ENCODE measurements at places on chromosomes 2 and 18.
A peak's percentile ranks its signal among the peaks of the same experiment; 100 is the strongest.

DNA sequence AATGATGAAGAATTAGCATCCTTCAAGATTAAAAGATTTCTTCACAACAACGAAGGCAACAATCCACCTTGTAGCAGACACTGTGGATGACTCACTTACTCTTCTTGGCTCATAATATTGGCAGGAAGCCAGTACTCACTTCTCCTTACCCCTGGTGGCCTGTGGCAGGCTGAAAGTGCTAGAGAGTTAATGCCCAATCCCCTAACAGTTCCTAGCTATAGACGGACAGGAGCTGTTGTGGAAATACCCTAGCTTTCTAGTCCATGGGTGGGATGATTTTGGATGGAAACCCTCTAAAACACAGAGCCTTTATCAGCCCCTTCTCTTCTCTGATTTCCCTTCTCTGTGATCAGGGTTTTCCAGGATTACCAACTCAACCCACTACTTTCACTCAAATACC is 128.6 kb upstream of the NYAP2 start:
- peak; percentile 49 for DNase-seq

- DNase-seq, result no peak
These were observed 32.5 kb downstream of the CPO start for GRCh38 chr2:206971805-206972204.

- DNase-seq, result no peak
These were observed 531.8 kb downstream of the ZEB2 start for GRCh38 chr2:143988082-143988481.

- no peak for DNase-seq
These were observed 111.9 kb upstream of the LYPD6 start for GRCh38 chr2:149218497-149218896.

DNA sequence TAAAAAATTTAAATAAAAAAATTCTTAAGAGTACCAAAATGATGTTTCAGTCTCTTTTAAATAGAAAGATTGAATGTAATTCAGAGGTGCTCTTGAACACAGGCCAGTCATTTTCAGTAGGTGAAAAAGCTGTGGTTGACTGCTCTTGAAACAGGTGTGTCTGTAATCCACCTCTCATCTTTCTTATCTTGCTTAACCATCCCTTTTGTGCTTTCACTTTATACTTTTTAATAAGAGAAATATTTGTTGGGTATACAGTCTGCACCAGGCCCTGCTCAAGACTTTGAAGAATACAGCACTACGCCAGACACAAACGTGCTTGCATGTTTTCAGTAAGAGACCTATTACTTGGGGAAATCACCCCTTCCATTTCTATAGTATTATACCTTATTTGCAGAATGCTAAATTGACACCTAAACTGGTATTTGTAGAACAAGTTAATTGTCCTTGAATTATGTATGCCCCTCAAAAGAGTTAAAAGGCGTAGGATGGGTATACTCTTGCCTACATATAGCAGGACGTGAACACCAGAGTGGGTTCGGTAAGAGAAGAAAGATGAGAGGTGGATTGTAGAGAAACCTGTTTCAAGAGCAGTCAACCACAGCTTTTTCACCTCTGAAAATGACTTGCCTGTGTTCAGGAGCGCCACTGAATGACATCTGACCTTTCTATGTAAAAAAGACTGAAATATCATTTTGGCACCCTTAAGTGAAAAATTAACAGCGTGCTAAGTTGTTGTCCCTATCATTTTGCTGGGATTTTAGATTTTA is 4.0 kb upstream of the RTN4 start:
- peak; percentile 53 for DNase-seq

DNA sequence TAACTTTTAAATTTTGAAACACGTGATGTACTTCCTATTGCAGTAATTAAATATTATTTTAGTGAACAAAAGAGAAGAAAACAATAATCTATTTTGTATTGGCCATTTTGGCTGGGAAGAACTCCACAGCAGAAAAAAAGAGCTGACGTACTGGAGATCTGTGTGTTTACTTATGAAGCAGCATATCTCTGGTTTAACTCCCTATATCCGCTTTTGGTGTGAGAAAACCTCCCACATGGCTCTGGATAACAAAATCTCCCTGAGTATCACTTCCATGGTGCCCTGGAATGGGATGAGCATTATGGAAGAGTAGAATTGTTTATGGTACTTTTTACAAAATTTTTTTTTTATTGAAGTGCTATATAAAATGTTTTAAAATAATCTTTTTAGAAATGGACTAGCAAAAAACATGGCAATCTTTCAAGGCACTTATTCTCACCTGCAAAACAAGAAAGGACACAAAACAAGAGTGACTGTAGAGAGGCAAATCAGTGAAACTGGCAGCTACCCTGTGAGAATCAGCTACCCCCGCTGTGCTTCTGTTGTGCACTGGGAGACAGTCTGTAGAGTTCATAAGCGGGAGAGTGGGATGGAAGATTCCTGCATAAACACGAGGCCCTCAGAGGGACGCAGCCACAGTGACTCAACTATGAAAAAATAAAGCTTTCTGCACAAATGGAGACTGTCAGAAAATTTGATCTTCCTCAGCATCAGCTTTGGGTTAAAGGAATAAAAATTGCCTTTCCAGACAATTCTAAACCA is 762.2 kb upstream of the HS6ST1 start:
- DNase-seq, result no peak

GRCh38 chr18:36279001-36279400 is 18.5 kb upstream of the FHOD3 start:
- DNase-seq, result no peak

DNA sequence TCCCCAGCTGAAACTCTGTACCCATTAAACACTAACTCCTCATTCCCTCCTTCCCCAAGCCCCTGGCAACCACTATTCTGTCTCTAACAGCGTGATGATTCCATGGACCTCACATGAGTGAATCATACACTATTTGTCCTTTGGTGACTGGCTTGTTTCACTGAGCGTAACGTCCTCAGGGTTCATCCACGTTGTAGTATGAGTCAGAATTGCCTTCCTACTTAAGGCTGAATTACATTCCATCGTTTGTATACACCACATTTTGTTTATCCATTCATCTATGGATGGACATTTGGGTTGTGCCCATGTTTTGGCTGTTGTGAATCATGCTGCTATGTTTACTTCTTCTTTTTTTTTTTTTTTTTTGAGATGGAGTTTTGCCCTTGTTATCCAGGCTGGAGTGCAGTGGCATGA is 19.6 kb upstream of the CABLES1 start:
- DNase-seq, result no peak

DNA sequence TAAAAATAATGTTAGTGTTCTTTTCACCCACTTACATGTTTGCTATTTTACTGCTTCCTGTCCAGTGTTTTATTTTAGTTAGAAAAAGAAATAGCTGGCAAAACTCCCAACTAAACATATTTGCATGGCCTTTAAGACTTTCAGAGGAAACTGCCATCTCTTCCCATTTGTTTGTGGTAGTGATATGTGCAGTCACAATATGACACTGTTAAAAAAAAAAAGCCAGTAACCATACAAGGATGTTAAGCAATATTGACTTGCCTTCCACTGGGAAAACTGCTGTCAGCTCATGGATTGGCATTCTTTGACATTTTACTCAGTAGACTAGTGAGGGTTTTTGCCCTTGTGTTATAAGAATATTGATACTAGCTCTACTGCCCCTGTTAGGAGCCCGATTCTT is 29.1 kb downstream of the XIRP2 start:
- DNase-seq, result no peak

Measured in GM06990 (cell line).